ENCODE measurements at places on chromosomes 7 and 10. TPM values are rescaled to one million over a fixed set of nuclear protein-coding genes. Genes with fewer than 3 reads are reported as not detected.

DNA sequence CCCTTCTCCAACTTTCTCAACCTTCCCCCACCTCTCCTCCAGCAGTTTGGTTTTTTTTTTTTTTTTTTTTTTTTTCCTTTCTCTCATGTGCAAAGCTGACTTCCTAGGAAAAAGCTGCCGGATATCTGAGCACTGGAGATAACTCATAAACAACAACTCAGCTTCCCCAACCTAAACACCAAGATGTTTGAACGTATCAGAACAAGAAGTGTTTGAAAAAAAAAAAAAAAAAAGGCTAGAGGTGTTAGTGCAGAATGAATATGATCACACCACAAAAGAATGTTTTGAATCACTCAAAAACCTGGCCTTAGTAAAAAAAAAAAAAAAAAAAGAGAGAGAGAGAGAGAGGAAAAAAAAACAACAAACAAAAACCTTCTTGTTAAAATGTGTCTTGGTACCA is 11.2 kb downstream of the GATA3 start:
- no peak for DNase-seq

GRCh38 chr10:48695636-48696534 is 11.2 kb downstream of the WDFY4 start:
- no peak for DNase-seq

GRCh38 chr7:139365336-139365735 is 5.6 kb downstream of the LUC7L2 start:
- no peak for DNase-seq

DNA sequence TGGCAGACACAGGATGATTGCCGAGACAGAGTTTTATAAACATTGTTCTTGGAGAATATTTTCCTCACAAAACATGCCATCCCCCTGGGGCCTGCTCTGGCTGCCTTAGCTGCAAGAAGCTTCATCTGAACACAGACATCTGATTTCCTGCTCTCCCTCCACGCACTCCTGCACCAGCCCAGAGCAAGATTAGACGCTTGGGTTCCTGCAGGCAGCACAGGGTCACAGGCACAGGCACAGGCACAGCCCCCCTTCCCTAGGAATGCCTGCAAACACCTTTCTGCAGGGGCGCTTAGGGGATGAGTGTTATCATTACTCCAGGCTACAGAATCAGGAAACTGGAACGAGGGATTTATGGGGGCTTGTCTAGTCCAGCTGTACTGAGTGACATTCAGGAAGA is 450.3 kb downstream of the GRID1 start:
- no peak for DNase-seq

GRCh38 chr7:45394117-45394708 is 180.0 kb upstream of the ADCY1 start:
- no peak for DNase-seq

- DNase-seq, result no peak
These were observed 75.9 kb upstream of the SCIN start for GRCh38 chr7:12494687-12495024.

DNA sequence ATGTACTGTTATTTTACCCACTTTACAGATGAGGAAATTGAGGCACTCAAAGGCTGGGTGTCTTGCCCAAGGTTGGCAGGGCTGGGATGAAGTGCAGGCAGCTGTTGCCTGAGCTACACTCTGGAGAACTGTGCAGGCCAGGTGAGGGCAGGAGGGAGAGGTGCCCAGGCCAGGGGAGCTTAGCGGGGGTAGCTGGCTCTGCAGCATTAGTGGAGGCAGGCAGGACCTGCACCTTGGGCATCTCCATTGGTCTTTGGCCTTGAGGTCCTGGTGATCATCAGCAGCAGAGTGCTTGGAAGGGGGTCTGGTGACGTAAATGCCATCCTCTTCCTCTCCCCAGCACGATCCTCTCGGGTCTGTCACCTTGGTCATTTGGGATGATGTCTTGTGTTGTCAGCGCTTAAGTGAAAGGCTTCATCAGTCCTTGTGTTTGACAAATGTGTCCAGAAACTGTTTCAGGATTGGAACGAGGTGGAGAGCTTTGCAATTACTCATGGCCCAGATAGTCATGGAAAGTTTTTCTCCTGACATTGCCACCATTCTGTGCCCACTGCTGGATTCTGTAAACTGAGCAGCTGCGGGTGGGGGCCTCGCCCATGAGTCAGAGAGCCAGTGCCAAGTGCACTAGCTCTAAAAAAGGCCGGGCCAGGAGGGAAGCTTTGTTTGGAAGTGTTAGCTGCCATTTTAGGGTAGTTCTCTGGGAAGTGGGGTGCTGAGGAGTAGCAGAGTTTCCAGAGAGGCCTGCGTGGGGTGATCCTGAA is 47.6 kb downstream of the TSPAN15 start:
- DNase-seq, result no peak

- DNase-seq, result no peak
These were observed 308.3 kb downstream of the PARD3 start for GRCh38 chr10:34506786-34507185.

- no peak for DNase-seq
These were observed 582.7 kb downstream of the REEP3 start for GRCh38 chr10:64103750-64104470.

GRCh38 chr10:114166494-114166893 is 7.5 kb downstream of the CCDC186 start:
- no peak for DNase-seq

DNA sequence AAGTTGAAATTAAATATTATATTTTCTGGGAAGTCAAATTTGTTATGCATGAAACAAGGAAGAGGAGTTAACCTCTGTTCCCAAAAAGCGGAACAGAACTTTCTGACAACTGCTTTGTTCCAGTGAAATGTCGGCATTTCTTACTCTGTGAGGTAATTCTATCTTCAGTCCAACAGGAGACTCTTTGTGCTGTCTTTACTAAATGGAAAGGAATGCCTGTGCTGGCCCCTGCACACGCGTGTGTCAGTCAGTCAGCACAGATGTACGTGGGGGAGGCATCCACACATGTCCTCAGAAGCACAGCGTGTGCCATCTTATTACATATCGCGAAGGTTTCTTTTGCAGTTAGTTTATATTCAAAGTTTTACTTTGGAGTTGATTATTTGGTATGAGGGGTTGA is 37.5 kb downstream of the NET1 start:
- DNase-seq, result no peak

GRCh38 chr7:142746264-142746663 is 3.0 kb upstream of the PRSS1 start:
- DNase-seq, result no peak

DNA sequence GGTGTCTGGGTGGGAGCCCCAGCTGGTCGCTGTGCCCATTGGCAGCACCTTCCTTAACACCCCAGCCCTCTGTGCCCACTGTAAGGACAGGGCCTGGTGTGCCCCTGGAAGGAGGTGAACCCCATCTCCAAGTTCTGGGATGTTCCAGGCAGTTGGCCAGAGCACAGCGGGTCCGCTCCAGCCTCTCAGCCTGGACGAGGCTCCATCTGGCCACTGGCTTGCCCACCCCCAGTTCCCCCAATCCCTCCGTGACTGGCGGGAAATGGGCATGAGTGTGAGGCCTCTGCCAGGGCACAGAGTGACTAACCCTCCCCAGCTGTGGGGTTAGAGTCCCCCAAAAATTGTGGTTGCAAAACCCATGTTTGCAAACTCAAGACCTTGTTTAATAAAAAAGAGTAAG is 15.6 kb downstream of the GRIFIN start:
- DNase-seq, result no peak

GRCh38 chr7:30835396-30835915 is 64.2 kb downstream of the MINDY4 start:
- no peak for DNase-seq

- DNase-seq, result no peak
These were observed 24.2 kb upstream of the OTUD1 start for GRCh38 chr10:23414658-23415057.

DNA sequence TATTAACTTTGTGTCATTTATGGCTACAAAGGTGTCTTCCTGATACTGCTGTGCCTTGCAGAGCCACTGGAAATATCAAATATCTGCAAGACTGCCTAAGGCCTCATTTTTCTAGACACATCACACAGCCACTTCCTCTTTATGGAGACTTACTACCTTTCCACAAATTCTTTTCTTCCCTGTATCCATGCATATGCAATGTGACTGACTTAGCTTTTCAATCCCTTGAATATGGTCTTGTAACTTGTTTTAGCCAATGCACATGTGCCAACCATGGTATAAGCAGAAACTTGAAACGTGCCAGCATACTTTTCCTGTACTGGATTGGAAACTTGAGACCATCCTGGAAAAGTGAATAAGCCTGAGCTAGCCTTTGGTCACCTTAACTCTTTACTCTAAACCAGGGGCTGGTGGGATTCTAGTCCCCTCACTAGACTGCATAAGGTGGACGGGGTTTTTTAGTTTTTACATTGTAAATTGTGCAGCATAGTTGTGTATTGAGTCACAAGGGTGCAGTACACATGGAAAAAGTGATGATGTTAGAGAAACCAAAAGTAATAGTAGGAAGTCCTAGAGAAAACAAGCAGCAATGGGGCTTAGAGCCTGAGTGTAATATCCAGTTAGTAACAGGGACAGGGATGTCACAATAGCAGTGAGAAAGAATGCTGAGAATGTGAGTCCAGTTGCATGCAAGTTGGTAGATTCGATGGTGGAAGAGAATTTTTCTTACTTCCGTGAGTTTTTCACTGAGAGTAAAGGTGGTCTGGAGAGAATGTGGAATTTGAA is 879.5 kb downstream of the SORCS1 start:
- DNase-seq, result no peak

DNA sequence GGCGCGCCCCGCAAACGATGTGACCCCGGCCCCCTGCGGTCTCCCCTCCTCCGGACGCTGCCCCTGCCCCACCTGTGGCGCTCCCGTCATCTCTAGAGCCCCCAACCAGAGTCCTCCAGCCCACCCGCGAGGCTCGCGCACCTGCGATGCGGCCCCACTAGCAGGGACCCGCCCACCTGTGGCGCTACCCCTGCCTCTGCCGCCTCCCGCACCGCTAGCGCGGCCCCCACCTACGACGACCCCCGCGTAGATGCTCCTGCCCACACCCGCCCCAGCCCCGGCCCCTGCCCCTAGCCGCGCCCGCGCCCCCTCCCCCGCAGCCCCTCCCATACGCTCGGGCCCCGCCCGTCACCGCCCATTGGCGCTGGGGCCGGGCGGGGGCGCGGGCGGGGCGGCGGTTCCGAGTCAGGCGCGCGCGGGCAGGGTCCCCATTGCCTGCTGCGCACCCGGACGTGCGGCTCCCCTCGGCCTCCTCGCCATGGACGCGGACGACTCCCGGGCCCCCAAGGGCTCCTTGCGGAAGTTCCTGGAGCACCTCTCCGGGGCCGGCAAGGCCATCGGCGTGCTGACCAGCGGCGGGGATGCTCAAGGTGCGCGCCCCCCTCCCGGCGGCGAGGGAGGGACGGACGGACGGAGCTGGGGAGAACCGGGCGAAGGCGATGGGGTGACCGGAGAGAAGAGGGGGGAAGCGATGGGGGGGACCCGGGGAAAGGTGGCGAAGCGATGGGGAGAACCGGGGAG is at the start of gene PFKP:
Gene PFKP, plus strand, starts transcription at position 431 of the 741 bp plus-strand sequence. Its CDS starts 48 bp downstream, at position 479.
- DNase-seq, result peak; percentile 74

GRCh38 chr10:22554461-22555182 is 159.8 kb downstream of the PIP4K2A start:
- DNase-seq, result no peak

GRCh38 chr7:70183278-70183677 is 585.0 kb downstream of the AUTS2 start:
- DNase-seq, result no peak

GRCh38 chr10:11488126-11488525 is 123.3 kb downstream of the USP6NL start:
- no peak for DNase-seq

- DNase-seq, result no peak
These were observed 119.2 kb downstream of the MBL2 start for GRCh38 chr10:52653263-52653909.

GRCh38 chr7:35463751-35464150 is 209.9 kb upstream of the TBX20 start:
- no peak for DNase-seq

DNA sequence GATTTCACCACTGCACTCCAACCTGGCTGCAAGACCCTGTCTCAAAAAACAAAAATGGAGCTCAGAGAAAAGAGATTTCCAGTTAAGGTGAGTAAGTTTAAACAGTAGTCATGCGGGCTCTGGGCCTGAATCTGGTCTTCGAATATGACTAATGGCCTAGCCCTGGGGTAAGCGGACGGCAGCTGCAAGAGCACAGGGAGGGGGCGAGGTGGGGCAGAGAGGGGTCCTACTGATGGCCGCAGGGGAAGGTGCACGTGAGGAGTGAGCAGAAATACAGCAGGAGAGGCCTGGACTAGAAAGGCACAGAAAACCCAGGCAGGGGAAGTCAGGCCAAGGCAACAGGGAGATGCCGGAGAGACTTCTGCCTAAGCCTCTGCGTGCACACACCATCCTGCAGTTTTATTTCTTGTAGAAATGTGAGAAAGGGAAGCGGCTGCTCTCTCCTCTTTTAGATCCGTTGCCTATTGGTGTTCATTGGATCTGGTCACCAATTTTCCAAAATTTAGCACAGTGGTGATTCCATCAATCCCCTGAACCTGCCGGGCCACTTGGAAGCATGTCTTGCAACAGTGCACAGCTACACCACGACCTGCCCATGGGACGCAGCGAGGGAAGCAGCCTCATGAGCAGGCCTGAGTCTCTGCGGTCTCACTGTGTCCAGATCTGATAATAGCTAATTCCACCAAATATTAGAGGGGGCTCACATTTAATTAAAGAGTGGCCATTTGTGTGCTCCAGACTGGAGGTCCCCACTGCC is 139.0 kb downstream of the PAXIP1 start:
- no peak for DNase-seq

GRCh38 chr7:72437610-72438009 is 25.5 kb upstream of the CALN1 start:
- DNase-seq, result no peak

DNA sequence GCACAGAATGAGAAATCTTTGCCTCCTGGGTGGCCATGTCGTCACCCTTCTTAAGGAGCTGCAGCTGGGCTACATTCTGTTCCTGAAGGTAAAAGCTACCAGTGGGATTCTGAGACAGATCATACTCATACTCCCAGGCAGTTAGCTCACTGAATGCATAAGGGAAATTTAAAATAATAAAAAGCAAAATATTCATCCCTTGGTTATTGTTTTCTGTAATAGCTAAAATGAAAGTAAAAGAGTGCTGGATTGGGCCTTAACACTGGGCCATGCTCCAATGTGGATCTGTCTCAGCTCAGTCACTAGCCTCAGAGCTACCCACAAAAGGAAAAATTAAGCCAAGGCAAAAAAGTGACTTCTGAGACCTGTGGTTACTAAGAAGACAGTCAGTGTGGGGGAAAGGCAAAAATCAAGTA is 8.9 kb upstream of the DYNC2I1 start:
- DNase-seq, result no peak

- DNase-seq, result no peak
These were observed 567.5 kb downstream of the DNAJB6 start for GRCh38 chr7:157904211-157904865.

GRCh38 chr10:15440204-15440711 is 69.2 kb upstream of the FAM171A1 start:
- DNase-seq, result no peak

GRCh38 chr10:116669832-116670644 is 49.3 kb downstream of the PNLIPRP2 start:
- DNase-seq, result no peak

GRCh38 chr7:49398746-49399145 is 374.7 kb upstream of the VWC2 start:
- DNase-seq, result no peak

Gene MYL7
- total RNA-seq, result 3.6 TPM

Gene ENKUR
- total RNA-seq, result not detected

Gene GPR15LG
- total RNA-seq, result not detected

Gene EGR2
- 2.1 TPM for total RNA-seq

Gene EN2
- total RNA-seq, result not detected

Gene BICC1
- total RNA-seq, result 1.0 TPM

Gene SMKR1
- 1.2 TPM for total RNA-seq

Gene MCM10
- total RNA-seq, result 60.3 TPM

Gene WDFY4
- total RNA-seq, result not detected

Gene PLAC9
- total RNA-seq, result 16.7 TPM

Gene SLC29A4
- 6.9 TPM for total RNA-seq

Gene PHYHIPL
- 0.48 TPM for total RNA-seq

Gene FAM13C
- 0.23 TPM for total RNA-seq

Gene GARIN1A
- total RNA-seq, result 0.29 TPM
